Stimulated activated naive CD4-positive, alpha-beta T cell (primary cell): ENCODE measurements at places on chromosomes 12 and 14.

DNA sequence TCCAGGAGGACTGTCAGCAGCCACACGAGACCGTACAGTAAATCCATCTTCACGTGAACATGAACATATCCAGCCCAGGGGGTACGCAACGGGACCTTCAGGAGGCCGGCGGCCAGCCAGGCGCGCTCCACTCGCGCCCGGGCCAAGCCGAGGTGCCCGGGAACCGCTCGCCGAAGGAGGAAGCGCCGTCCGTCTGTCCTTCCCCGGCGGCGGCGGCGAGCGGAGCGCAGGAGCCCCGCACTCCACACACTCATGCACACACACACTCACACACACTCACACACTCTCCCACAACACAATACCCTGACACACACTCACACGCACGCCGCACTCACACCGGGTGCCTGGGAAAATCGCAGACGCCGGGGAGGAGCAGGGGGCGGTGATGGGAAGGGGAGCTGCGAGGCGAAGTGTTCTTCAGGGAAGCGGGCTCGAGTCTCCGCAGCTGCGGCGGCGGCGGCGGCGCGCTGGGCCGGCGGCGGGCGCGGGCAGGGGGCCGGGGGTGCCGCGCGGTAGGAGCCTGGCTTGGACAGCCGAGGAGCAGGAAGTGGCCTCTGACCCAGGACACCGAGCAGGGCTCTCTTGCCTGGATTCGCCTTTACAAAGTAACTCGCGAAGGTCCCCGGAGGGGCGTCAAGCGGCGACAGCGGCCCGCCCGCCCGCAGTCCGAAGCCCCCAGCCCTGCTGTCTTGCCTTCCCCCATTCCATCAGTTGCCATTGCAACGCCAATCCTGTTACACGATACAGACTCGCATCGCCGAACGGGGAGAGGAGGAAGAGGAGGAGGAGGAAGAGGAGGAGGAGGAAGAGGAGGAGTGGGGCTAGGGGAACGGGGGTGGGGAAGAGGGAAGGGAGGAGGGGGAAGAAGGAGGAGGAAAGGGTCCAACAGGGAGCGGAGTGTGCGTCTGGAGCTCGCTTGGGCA, 601 bp downstream of the MDGA2 start:
- no peak for DNase-seq

- DNase-seq = no peak
Measured at GRCh38 chr14:71290301-71290700, 383.0 kb downstream of the PCNX1 start.

DNA sequence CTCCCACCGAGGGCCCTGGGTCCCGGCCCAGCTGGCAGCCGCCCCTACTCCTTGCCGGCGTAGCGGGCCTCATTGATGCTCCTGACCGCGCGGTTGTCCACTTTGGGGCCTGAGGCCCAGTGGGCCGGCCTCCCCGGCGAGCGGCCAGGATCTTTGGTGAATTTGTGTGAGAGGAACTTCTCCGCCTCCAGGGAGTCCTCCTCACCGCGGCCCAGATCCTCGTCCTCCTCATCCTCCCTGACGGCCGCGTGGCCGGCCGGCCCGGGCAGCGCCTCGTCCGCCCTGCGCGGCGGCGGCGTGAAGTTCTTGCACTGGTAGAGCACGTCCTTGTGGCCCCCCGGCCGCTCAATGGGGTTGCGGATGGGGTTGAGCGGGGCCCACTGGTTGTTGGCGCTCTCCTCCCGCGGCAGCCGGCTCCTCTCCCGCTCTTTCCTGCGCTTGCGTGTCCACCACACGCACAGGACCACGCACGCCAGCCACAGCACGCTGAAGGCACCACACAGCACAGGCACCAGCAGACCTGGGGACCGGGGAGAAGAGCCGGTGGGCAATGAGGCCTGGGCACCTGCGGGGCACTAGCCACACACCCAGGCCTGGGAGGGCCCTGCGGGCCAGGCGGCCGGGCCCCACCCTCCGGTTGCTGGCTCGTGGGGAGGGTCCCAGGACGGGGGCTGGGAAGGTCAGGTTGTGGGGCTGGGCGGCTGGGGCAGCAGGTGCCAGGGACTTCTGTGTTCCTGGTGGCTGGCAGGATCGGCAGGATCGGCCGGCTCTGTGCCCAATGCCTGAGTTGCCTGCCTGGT, 25.7 kb downstream of the JAG2 start:
- no peak for DNase-seq

DNA sequence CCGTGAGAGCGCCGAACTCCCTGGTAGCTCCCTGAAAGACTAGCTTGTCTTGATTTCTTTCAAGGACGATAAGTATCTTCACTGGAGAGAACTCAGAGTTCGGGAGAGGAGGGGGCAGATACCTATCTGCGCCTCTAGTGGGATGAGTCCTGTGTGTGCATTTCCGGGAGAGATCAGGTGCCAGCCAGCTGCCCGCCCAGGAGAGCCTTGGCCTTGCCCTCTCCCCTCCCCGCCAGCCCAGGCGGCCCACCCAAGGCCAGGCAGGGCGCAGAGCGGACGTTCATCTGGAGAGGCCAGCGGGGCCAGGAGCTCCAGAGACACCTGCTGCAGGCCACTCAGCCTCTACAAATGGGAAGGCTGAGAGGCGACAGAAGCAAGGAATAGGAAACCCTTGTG, 1.0 kb downstream of the CD9 start:
- no peak for DNase-seq

- DNase-seq = peak; percentile 87
Measured at GRCh38 chr12:46214668-46215436, 54.0 kb downstream of the SLC38A1 start.

DNA sequence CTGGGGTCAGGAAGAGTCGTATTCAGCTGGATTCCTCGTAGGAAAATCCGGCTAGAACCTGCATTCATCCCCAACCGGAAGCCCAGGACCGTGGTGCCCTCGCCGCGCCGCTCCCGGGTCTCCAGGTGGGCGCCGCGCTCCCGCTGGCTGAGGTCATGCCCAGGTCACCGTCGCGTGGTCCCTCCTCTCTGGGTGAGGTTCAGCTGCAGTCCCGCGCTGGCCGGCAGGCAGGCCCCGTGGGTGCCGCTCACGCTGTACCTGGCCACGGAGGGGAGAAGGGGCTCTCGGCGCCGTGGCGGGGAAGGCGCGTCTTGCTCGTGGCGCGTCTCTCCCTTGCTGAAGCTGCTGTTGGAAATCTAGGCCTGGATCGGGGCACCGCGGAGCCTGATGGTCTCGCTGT, 44.5 kb downstream of the LRTM2 start:
- no peak for DNase-seq

GRCh38 chr12:53195516-53196420, 11.3 kb downstream of the ITGB7 start:
- DNase-seq = no peak

- no peak for DNase-seq
Measured at GRCh38 chr12:62808166-62808879, 126.6 kb downstream of the PPM1H start.

GRCh38 chr12:108750526-108750925, 19.2 kb upstream of the CORO1C start:
- no peak for DNase-seq

GRCh38 chr12:22209422-22209821, 125.1 kb downstream of the ST8SIA1 start:
- no peak for DNase-seq

- no peak for DNase-seq
Measured at GRCh38 chr12:14260011-14260993, 105.2 kb upstream of the ATF7IP start.

DNA sequence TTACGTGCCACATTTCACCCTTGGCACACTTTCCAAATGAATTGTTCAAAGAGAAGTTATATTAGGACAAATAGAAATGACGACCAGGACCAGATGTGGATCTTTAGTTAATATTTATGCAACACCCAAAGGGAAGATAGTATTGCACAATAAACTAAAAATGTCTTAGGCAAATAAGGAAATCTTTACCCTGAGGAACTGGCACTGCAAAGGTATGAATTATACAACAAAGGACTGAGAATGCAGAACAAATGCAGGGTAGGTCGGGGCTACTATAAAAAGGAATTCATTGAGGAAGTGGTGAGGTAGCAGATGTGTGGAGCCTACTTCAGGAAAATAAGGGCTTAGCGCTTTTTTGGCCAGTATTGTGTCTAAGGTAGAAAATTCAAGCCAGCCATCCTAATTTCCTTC, 3.9 kb upstream of the TMTC2 start:
- no peak for DNase-seq

GRCh38 chr14:72565917-72566316, 328.0 kb downstream of the DPF3 start:
- DNase-seq = no peak

GRCh38 chr14:54890788-54891187, 11.8 kb downstream of the GCH1 start:
- DNase-seq = no peak

DNA sequence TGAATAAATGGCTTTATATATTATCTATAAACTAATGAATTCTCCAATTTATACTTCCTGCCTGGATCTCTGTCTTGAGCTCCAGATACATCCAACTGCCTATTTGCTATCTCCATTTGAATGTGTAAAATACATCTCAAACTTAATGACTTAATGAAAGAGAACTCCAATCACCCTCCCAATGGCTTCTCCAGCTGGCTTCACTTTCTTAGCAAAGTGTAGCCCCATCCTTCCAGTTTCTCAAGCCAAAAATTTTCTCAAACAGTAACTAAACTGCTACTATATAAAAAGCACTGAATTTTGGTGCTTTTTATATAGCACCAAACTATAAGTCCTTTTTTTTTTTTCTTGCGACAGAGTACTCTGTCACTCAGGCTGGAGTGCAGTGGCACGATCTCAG, 2.6 kb downstream of the CRY1 start:
- no peak for DNase-seq

DNA sequence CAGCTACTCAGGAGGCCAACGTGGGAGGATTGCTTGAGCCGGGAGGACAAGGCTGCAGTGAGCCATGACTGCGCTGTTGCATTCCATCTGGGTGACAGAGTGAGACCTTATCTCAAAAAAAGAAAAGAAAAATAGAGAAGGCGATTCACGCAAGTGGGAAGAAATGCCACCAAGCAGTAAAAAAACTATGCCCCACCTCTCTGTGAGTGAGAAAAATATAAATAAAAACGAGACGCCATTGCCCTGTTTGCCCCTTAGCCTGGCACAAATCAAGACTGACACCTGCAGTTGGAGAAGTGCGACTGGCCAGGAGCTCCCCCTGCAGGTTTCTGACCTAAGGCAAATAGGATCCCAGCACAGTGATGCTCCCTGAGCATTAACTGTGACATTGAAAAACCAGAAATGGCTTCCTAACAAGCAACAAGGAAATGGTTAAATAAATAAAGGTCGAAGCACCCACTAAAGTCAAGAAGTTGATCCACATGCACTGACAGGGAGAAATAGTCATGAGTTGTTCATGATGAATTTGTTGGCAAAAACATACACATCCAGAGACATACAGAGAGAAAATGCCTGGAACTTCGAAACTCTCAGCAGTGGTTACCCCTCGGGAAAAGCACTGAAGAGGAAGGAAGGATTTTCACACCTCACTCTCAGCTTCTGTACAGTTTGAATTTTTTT, 21.1 kb downstream of the GSC start:
- DNase-seq = no peak

DNA sequence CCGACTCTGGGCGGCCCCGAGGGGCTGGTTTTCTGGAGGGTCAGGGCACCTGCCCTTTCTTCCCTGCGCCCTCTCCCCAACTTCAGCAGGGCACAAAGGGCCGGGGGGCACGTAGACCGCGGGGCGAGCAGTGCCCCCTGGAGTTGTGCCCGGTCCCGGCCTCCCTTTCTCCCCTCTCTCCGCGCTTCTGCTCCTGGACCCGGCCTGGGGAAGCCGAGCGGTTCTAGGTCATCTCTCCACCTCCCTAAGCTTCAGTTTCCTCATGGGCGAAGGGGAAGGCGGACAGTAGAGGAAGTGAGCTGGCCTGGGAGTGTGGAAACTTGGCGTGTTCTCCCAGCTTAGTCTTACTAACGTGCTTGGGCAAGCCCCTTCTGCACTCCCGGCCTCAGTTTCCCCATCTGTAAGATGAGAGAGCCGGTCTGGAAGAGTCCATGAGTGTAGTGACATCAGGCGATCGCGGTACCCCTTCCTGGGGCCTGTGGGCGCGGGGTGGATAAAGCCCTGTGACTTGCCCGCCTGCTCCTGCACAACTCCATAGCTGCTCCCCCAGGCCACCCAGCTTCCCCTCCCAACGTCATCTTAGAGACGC, 158.6 kb upstream of the PARP11 start:
- DNase-seq = no peak

DNA sequence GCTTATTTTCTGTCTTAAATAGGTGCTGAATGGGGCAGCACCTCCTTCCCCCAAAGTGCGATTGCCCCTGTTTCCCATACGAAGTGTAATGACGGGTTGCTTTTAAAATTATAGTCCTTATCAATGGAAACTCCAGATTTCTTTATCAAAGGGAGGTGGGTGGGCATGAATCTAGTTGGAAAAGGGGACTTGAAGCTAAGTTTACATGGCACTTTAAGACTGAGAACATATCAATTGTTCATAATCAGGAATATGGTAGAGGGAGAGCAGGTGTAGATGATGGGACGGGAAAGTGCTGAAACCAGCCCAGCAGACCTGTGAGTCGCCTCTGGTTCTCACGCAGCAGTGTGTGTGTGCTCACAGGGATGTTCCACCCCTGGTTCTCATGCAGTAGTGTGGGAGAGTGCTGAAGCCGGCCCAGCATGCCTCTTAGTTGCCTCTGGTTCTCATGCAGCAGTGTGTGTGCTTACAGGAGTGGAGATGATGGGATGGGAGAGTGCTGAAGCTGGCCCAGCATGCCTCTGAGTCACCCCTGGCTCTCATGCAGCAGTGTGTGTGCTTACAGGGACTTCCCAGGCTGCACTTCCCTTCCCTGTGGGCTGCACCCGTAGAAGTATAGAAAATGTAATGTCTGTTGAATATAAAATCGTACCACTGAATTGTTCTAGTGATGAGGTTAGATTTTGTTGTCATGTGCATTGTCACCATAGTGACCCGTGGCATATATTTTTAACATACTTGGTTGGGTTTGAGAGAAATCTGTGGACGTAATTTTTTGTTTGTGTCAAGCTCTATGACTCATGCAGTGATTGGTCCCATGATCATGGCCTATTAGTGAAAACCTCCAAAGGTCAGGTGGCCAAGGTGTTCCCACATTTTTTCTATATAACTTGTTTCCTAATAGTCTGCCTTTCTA, 51.6 kb downstream of the GPATCH2L start:
- no peak for DNase-seq

- no peak for DNase-seq
Measured at GRCh38 chr14:60760209-60760608, 25.6 kb downstream of the MNAT1 start.

- no peak for DNase-seq
Measured at GRCh38 chr12:113405694-113406093, 2.0 kb upstream of the SDS start.

DNA sequence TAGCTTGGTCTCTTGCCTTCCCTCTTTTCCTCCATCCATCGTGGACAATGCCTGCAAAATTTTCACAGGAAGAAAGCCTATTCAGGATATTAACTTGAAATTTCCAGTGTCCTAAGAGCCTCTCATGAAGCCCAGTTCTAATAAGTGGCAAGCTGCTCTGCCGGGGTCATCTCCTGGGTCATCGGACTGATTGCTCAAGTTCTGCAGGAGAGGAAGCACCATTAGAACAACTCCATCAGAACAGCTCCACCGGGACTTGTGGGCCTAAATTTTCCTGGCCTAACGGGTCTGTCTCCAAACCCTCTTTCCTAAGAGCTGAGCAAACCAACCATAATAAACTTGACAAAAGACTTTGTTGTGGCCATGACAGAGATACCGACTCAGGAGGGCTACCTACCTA, 13.9 kb downstream of the ERG28 start:
- DNase-seq = no peak
